ENCODE measurements at places on chromosomes 3 and 15.

- DNase-seq = no peak
Observed at GRCh38 chr3:82637574-82637973, 876.1 kb upstream of the GBE1 start.

- DNase-seq = no peak
Observed at GRCh38 chr15:63473007-63473748, 31.2 kb upstream of the USP3 start.

DNA sequence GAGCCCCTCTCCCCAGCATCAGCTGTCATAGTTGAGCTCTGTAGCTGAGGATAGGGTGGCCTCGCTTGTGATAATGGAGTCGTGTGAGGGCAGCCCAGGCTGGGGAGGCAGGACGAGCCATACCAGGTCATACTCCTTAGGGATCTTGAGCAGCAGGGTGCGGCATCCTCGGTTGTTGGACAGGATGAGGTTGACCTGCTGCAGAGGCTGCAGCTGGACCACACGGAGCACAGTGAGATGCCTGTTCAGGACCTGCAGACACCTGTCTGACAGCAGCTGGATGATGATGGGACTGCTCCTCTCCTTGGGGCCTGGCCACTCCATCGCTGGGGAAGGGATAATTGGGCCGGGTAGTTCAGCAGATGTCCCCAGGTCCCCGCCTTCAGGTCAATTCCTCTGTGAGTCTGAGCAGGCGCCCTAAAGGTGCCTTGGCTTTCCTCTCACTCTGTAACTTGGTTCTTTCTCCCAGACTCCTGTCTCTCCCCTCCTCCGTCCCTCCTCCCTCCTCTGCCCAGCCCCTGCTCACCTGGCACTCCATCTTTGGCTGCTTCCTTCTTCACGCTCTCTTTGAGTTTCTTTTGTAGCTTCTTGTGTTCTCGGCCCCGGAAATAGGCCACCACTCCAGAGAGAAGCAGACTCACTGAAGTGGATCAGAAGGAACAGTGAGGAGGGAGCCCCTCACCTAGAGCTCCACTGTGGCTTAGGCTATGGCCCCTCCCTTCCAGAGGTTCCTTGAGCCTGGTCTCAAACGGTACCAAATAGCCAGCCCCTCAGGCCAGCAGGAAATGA lies 7.8 kb downstream of the DUOX2 start:
- no peak for DNase-seq

DNA sequence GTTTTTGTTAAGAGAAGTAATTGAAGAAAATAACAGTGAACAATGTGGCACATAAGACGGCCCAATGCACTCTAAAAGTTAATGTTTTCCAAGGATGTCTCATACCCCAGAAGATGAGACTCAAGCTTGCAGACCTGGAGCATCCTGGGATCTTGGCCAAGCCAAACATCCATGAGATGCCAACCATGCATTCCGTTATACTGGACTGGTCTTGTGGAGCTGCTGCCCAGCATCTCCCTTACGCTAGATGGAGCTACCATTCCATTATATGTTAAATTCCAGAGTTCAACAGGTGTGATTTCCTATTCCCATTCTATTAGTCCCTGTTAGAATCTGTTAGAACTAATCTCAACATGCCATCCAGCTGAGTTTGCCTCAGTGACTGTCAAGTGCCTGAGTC lies 181.8 kb downstream of the PDCD6IP start:
- DNase-seq = peak; percentile 39

DNA sequence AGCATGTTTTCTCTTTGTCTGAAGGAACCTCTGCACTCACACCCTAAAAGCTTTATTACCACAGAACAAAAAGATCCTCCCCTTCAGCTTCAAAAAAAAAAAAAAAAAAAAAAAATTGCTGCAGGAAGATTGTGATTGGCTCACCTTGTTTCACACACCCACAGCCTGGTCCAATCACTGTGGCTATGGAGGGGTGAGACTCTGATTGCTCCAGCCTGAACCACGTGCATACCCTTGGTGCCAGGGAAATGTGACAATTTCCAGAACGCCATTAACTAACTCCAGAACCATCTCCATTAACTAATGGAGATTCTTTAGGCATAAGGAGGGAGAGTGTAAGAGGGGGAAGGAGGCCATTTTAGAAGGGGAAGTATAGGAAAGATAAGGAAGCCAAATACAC lies 106.5 kb upstream of the CRBN start:
- DNase-seq = no peak

- peak; percentile 40 for DNase-seq
Observed at GRCh38 chr15:57667171-57667849, 39.2 kb upstream of the POLR2M start.

DNA sequence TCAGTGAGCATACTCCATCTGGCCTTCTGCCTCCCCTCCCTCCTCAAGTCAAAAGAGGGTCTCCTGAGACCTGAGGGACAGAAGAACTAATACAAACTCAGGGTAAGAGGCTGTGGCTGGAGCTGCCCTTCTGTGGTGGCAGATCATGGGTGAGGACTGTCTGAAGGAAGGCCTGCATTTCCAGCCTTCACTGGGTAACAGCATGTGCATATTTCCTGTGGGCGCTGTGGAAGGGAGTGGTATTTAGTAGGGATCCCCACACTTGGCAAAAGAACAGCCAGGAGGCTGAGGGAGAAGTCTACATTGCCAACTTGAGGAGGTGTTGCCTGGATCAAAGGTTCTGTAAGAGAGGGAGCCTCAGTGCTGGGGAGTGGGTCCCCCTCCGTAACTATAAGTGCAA lies 10.1 kb upstream of the ESYT3 start:
- no peak for DNase-seq

DNA sequence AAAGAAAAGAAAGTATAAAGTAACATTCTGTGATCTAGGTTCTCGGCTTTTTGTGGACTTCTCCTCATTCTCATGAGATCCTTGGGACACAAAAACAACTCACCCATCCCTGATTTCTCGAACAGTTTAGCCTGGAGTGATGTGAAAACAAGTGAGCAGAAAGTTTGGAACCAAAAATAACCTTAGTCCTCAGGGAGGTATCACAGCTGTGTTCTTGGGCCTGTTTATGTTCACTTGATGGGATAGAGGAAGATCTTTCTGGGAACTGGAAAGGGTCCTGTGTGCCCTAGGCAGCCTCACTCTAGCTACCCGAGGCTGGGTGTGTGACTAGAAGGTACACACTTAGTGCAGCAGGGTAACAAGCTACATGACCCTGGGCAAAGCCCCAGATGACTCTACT lies 308.8 kb upstream of the PDZRN3 start:
- no peak for DNase-seq

DNA sequence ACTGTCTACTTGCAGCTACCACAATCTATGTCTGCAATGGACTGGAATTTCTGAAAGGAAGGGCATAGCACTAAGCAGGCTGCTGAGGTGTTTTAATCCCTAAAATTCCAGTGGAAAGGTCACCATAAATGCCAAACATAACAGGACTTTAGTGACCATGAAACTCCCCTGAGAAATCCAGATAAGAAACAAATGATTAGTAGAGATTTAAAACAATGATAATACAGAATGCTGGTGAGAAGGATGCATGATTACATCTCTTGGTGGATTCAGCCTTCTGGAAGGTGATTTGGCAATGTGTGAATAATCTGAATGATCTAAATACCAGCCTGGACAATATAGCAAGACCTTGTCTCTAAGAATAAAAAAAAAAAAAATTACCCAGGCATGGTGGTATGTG lies 475.0 kb upstream of the CBLB start:
- no peak for DNase-seq

DNA sequence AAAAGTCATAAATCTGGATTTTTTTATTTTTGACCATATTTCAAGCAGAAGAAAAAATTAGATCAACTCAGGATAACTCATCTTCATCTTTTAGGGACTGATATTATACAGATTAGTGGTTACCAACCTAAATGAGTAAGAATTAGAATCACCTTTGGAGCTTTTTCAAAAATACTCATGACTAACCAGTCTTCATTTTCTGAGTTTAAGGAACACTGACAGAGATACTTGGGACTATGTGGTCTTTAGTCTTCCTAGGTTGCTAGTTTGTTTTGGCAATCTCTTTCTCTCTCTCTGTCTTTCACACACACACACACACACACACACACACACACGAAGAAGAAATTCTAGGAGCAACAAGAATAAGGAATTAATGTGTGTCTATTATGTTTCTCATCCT lies 50.1 kb downstream of the TMOD3 start:
- DNase-seq = no peak

DNA sequence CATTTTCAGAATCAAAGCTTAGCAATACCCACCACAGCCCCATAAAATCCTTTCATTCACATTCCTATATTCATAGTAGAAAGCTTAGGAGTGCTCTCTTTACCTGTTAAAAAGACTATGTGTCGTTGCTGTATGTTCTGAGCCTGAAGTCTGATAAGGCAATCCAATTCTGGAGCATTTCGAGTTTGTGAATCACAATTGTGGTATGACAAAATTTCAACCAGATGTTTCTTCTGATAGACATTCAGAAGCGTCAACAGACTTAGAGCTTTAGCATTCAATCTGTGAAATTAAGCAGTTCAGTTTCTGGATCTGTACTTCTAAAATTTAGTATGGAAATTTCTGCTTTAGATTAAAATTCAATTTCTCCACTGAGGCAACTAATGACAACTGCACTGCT lies 58.3 kb downstream of the TASOR start:
- no peak for DNase-seq

DNA sequence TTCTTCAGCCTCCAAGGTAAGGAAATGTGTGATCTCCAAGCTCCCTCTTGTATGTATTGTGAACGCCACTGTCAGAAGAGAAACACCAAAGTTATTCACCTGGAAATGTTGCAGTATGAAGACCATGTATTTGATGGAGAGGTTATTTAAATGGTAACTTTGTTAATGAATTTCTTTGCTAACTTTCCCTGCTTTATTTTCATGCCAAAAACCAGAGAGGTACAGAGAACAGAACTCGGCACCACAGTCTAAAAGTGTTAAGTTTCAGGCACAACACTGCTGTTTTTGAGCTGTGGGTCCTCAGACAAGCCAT lies 73.1 kb upstream of the TNFSF10 start:
- no peak for DNase-seq

GRCh38 chr3:123089611-123090331 lies 22.9 kb downstream of the PDIA5 start:
- no peak for DNase-seq

DNA sequence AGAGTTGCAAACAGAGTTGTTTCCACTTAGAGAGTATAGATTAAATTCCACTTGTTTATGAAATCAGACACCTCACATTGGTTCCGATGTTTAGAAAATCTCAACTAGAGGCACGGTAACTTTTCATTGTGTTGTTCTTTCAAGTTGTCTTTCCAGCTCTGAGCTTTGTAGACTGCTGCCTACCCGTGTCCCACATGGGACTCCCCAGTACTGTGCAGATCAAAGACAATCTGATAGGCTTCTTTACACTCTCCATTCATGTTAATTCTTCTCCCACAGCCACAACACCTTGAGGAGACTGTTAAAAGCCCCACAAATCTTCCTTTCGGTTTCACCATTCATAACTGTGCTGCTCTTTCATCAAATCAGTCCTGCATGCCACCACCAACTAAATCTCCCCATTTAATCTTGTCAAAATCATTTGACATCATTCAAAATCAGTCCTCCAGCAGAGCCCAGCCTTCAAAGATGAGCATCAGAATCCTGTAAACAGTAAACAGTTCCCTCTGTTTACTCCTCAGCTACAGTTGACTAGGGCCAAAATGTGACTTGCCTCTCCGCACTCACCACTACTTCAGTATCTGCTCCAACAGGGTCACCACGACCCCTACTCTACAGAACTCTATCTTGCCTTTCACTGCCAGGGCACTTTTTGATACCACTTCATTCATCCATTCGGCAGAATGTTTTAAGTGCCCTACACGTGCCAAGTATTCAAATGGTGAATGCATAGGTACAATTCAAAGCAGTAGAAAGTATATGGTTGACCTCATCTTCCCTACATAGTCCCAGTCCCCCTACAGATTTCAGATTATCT lies 8.3 kb downstream of the ANXA2 start:
- no peak for DNase-seq

- DNase-seq = peak; percentile 12
Observed at GRCh38 chr3:36540888-36541518, 160.7 kb downstream of the STAC start.

- DNase-seq = no peak
Observed at GRCh38 chr3:156300929-156301840, 180.8 kb downstream of the KCNAB1 start.

DNA sequence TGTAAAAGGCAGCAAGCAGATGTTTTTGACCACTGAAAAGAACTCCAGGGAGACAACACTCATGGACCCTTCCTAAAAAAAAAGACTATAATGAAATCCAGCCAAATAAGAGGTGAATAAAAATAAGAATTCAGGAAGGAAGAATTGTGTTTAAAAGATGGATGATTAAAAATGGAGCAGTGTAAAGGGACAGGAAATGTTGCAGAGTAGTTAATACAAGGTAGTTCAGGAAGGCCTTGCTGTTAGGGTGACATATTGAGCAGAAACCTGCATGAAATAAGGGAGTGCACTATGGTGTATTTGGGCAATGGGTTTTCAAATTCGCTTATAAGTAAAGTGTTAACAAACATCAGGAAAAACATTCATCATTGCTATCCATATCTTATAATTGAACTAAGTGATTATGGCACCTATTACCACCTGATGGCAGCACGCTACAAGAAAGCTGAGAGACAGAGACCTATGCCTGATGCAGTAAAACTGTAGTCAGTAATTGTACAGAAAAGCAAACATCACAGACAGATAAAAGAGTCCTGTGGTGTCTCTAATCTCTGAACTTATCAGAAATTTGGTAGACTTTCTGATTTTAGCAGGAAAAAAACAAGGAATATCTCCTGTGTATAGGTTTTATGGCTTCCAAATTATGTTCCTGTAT lies 5.8 kb upstream of the DBR1 start:
- peak; percentile 35 for DNase-seq

- no peak for DNase-seq
Observed at GRCh38 chr3:63364495-63364894, 86.4 kb downstream of the SYNPR start.

DNA sequence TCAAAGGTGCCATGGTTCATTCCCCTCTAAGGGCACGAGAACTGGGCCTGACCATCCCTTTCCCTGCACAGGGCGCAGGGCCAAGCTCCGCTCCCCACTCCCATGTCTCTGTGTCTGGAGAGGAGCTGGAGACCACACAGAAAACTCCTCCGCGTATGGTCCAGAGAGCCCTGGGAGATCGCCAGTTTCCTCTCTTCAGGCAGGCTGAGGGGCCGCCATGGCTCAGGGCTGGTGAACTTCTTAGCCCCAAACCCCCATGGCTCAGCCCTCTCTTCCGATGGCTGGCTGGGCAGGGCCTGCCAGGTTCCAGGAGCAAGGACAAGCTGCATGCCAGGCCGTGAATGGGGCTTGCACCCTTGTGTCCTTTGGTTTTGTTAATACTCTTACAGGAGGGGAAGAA lies 52.9 kb downstream of the EXOG start:
- no peak for DNase-seq

- DNase-seq = peak; percentile 24
Observed at GRCh38 chr3:89002191-89002590, 105.2 kb upstream of the EPHA3 start.

GRCh38 chr3:110938629-110939028 lies 133.0 kb upstream of the NECTIN3 start:
- DNase-seq = no peak

- no peak for DNase-seq
Observed at GRCh38 chr3:139243710-139244109, 100.1 kb upstream of the MRPS22 start.

GRCh38 chr15:91956026-91956723 lies 102.7 kb downstream of the SLCO3A1 start:
- no peak for DNase-seq

GRCh38 chr3:48505146-48505545 lies 1.2 kb upstream of the SHISA5 start:
- no peak for DNase-seq

All from NCI-H460 (cell line).